Peyer's patch (tissue), 4 donors: ENCODE measurements at places on chromosomes 3 and 15. TPM values are rescaled to one million over a fixed set of nuclear protein-coding genes. Genes with fewer than 3 reads are reported as not detected.

GRCh38 chr15:51046799-51047449, 47.8 kb downstream of the TNFAIP8L3 start:
- no peaks in the 10 kb centered on the region for H3K27me3 ChIP-seq
- peak overlapping the region; percentile 25 for H3K27ac ChIP-seq
- H3K4me3 ChIP-seq: no peak overlapping the region
- H3K36me3 ChIP-seq: no peaks in the 10 kb centered on the region

DNA sequence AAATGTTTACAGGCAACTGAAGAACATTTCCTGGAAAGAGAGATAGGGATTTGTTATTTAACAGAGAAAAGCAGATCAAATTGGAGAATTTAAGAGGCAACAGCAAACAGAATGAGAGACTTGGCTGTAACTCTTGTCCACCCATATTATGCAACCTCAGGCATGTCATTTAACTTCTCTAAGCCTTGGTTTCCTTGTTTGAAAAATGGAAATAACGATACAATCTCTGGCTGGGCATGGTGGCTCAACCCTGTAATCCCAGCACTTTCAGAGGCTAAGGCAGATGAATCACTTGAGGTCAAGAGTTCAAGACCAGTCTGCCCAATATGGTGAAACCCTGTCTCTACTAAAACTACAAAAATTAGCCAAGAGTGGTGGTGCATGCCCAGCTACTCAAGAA, 23.7 kb downstream of the ARRDC4 start:
- H3K4me3 ChIP-seq: no peak overlapping the region
- no peak for DNase-seq
- H3K27me3 ChIP-seq: no peaks in the 10 kb centered on the region
- H3K36me3 ChIP-seq: no peaks in the 10 kb centered on the region

POPDC2 gene
- total RNA-seq: 5.9 TPM

TMED3 gene
- total RNA-seq: 21.0 TPM

FEZF2 gene
- not detected for total RNA-seq

DNA sequence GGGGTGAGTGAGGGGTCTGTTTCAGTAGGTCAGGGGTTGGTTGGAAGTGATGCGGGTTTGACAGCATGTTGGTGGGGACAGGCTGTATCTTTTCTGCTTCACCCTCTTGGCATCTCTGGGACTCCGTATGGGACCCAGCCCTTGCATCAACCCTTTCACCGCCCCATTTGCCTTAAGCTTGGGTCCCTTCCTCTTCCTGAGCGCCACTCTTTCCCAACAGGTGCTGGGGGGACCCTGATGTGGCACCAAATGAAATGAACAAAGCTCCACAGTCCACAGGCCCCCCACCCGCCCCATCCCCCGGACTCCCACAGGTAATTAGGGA, 1.1 kb downstream of the EIF4G1 start:
- peak overlapping the region; percentile 94 for H3K27ac ChIP-seq
- H3K36me3 ChIP-seq: peaks cover 11% of the 10 kb centered on the region
- H3K4me1 ChIP-seq: peaks cover 11% of the 10 kb centered on the region
- DNase-seq: no peak

DNA sequence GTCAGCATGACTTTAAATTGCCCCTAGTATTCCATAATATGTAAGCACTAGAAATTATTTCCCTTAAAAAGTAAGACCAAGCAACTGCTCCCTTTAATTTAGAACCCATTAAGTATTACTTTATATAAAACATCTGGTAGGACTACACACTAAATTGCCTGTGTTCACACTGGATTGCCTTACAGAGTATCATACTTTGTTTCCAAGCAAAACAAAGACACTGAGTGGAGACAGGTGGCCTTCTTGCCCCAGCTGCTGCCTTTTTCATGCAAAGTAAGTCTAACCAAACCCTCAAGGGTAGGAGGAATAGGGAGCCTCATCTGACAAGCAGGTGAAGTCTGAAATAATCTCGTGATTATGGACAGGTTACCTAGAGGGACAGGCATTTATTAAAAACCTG, 87.3 kb downstream of the PEX5L start:
- no peaks in the 10 kb centered on the region for H3K36me3 ChIP-seq
- H3K27ac ChIP-seq: no peak overlapping the region
- H3K4me1 ChIP-seq: no peaks in the 10 kb centered on the region
- no peaks in the 10 kb centered on the region for H3K27me3 ChIP-seq
- no peak overlapping the region for H3K4me3 ChIP-seq
